ENCODE measurements at places on chromosomes 16 and 17. TPM values are rescaled to one million over a fixed set of nuclear protein-coding genes. Genes with fewer than 3 reads are reported as not detected.

HAP1 gene
- 0.27 TPM for polyA plus RNA-seq

TMEM98 gene
- 1.1 TPM for polyA plus RNA-seq

TEX14 gene
- polyA plus RNA-seq: 2.9 TPM

ZNF174 gene
- polyA plus RNA-seq: 10.4 TPM

PKMYT1 gene
- polyA plus RNA-seq: 3.4 TPM

FMNL1 gene
- 2.4 TPM for polyA plus RNA-seq

KRTAP2-2 gene
- not detected for polyA plus RNA-seq

KRTAP9-4 gene
- not detected for polyA plus RNA-seq

GINS2 gene
- not detected for polyA plus RNA-seq

GP1BA gene
- polyA plus RNA-seq: 0.38 TPM

NDRG4 gene
- polyA plus RNA-seq: 774 TPM

APOBR gene
- polyA plus RNA-seq: not detected

SCARF1 gene
- 0.45 TPM for polyA plus RNA-seq

NPB gene
- polyA plus RNA-seq: not detected

GRAPL gene
- polyA plus RNA-seq: not detected

SAP30BP gene
- 108 TPM for polyA plus RNA-seq

GPR179 gene
- polyA plus RNA-seq: not detected

ZG16 gene
- not detected for polyA plus RNA-seq

DHRS13 gene
- polyA plus RNA-seq: 3.5 TPM

TRPV3 gene
- 0.59 TPM for polyA plus RNA-seq

INPP5K gene
- polyA plus RNA-seq: 5.1 TPM

SOX15 gene
- polyA plus RNA-seq: 5.0 TPM

SHBG gene
- polyA plus RNA-seq: 2.5 TPM

KRTAP17-1 gene
- polyA plus RNA-seq: not detected

CA5A gene
- not detected for polyA plus RNA-seq

CACNG1 gene
- polyA plus RNA-seq: not detected

ZNF423 gene
- 5.0 TPM for polyA plus RNA-seq

NPEPPS gene
- polyA plus RNA-seq: 62.7 TPM

KRTAP1-4 gene
- not detected for polyA plus RNA-seq

KRT9 gene
- polyA plus RNA-seq: not detected
